ENCODE measurements at places on chromosomes 3 and 15. TPM values are rescaled to one million over a fixed set of nuclear protein-coding genes. Genes with fewer than 3 reads are reported as not detected.

The RTP1 gene
- total RNA-seq: not detected

DNA sequence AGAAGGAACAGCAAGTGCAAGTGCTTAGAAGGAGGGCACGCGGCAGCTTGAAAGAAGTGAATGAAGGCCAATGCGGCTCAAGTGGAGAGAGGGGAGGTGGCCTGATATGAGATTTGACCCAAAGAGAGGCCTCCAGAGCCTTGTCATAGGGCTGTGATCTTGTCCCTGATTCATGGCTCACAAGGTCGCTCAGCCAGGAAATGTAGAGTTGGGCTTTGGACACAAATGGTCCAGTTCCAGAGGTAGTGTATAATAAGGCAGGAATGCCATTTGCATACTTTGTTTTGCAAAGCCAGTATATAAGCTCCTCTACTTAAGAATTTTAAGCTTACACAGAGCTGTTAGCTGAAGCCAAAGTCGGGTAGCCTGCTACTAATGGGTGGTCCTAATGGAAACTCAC is 33.7 kb downstream of the HGD start:
- DNase-seq: no peak

DNA sequence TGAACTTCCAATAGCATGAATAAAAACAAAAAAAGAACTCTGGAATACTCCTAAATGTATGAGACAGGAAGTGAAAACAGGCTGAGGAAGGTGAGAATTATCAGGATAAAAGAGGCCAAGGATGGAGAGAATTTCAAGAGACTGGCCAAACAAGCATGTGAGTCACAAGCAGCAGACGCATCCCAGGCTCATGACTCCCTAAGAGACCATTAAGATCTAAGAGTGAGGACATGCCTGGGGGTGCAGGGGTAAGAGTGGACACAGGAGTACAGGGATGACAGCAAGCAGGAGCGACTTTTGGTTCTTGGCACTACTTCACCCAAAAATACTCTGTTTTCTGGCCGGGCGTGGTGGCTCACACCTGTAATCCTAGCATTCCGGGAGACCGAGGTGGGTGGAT is 7.1 kb downstream of the SCAMP2 start:
- DNase-seq: no peak

DNA sequence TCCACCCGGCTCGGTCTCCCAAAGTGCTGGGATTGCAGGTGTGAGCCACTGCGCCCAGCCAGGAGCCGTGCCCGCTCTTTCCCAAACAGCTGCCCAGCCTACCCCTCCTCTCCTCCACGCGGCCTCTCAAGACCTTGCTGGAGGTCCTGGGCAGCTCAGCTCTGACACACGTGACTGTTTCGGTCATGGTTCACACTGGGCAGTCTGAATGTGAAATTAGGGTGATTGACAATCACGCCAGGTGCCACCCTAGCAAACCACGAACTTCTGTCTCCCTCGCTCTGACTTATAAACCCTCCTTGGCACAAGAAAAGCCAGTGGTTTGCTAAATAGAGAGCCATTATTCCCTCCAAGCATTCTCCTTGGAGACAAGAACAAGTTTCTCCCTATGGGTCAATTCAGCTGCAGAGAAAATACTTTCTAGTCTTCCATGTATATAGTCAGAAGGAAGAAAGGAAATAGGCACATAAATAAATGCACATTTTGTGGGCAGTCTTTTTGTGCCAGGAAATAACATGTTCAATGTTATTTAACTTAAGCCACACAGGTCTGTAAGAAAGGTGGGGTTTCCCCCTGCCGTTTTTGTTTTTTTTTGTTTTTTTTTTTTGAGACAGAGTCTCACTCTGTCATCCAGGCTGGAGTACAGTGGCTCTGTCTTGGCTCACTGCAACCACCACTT is 121.9 kb upstream of the MEF2A start:
- DNase-seq: no peak

- no peak for DNase-seq
These were observed 327.4 kb downstream of the SHQ1 start for GRCh38 chr3:72520690-72521308.

DNA sequence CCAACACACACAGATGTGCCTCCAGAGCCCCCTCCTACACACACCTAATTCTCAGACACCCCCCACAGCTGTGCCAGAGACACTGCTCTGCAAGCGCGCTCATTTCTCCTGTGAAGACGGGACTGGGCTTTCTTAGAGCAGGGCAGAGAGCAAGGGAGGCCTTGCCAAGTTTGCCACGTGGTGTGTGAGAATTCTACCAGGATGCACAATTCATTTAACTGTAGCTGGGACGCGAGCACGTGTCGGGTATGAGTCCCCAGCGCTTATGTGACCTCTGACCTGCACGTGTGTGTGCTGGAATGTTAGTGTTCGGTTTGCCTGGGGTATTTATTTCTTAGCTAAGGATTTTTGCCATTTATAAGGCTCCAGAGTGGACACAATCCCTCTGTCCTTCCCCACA is 37.0 kb downstream of the FEM1B start:
- DNase-seq: no peak

- no peak for DNase-seq
These were observed 127.6 kb upstream of the TMCO5A start for GRCh38 chr15:37806808-37807207.

DNA sequence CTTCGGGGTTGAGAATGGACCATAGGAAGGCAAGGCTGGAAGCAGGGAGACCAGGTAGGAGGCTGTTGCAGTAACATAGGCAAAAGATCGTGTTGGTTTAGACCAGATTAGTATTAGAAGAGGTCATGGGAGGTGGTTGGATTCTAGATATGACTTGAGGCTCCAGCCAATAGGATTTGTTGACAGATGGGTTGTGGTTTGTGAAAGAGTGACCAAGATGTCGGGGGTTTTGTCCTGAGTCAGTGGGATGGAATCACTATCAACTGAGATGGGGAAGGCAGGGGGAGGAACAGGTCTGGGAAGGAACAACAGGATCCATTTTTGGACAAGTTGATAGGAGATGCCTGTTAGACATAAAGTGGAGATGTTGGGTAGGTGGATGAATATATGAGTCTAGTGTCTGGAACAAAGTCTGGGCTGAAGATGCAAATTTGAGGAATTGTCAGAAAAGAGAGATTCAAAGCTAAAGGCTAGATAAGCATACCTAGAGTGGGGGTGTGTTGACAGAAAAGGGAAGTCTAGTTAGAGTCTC is 95.5 kb upstream of the NPHP3 start:
- DNase-seq: no peak

GRCh38 chr3:132749786-132750185 is 27.6 kb upstream of the NPHP3 start:
- no peak for DNase-seq

DNA sequence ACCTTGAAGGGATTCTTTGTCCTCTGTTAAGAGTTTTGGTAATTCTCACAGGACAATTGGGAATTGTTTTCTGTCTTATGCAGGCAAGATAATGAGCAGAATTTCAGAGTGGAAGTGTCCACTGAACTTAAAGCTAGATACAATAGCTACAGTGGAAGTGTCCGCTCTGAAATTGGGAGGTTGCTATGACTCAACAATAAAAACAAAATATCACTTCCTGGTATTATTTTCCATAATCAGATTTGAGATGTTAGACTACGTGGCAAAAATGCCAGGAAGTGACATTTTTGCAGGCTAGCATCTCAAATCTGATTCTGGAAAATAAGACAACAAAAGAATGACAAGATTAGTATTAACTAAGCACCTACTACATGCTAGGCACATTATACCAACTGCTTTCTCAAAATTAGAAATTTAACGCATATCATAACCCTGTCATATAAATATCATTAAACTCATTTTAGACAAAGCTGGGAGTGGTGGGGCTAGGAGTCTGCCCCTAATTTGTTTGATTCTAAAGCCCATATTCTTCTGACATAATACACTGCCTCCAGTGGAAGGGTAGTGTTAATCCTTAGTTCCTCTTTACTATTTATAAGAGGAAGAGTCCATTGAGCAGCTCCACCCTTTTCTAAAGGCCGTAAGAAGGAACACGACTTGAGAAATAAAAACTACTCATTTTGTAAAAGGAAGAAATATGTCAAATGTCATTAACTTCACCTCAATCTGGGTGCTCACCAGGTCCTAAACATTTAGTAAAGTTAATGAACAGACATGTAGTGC is 266.9 kb upstream of the STT3B start:
- DNase-seq: no peak

All from activated CD4-positive, alpha-beta T cell treated with anti-CD3 and anti-CD28 coated beads, Interleukin-2, amount 10 ng/mL, durations not matched to agents 7 days and 5 days (primary cell).